ENCODE measurements at places on chromosomes 6 and 20.
A peak's percentile ranks its signal among the peaks of the same experiment; 100 is the strongest.

DNA sequence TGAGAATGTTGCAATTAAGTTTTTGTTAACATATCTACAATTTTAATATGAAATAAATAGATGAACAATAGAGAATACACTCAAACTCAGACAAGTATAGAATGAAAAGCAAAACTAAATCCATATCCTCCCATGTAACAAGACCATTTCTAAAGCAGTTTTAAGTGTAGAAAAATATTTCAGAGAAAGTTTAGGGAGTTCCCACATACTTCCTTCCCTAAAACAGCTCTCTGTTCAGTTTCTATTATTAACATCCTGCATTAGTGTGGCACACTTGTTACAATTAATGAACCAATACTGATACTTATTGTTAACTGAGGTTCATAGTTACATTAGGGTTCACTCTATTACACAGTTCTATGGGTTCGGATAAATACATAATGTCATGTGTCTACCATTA, 38.4 kb downstream of the HLA-DRB5 start:
- DNase-seq, result no peak

- DNase-seq, result no peak
These were observed 46.9 kb downstream of the UST start for GRCh38 chr6:148793721-148794120.

DNA sequence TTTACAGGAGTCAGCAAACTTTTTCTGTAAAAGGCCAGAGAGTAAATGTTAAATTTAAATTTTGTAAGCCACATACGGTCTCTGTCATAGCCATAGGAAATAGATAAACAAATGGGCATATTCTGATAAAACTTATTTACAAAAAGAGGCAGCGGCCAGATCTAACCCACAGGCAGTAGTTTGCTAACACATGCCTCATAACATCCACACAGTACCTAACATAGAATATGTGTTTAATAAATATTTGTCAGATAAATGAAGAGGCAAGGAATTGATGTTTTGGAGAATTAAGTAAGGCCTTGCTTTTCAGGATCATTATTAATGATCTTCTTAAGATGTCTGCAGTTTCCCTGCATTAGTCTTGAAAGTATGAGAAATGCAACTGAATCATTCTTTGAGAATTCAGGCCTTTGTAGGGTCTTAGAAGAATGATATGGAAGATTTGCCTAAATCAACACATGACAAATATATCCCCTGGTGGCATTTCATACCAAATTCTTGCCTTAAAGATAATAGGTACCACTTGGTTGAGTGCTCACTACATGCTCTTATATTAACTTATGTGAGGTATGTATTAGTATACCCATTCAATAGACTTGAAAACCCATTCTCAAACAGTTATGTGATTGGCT, 39.3 kb upstream of the TRAM2 start:
- DNase-seq, result no peak

DNA sequence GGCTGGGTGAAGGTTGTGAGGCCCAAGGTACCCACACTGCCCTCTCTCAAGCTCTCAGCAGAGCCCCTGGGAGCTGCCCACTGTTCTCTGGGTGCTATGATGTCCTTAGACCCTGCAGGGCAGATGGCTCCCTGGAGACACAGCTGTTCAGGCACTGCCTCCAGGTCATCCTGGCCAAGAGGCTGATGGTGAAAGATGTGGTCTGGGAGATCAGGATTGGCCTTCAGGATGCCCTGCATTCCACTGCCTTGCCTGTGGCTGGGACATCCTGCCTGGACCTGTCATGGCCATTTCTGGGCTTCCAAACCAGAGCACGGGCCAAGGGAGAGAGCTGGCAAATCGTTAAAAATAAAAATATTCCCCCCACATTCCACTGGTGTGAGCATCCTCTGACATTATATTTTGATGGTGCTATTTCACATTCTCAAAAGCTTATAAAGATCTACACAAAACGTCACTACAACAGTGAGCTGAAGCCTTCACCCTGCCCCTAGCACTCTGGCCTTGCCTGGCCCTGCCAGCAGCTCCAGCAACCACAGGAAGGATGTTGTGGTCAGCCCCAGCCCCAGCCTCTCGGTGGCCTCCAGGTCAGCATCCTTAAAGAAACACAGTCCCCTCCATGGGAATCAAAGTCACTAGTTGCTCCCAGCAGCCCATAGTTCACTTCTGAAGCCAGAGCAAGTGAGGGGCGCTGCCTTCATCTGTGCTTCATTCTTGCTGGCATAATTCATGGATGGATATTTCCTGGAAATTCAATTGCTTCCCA, 13.5 kb upstream of the KCNK16 start:
- DNase-seq, result no peak

DNA sequence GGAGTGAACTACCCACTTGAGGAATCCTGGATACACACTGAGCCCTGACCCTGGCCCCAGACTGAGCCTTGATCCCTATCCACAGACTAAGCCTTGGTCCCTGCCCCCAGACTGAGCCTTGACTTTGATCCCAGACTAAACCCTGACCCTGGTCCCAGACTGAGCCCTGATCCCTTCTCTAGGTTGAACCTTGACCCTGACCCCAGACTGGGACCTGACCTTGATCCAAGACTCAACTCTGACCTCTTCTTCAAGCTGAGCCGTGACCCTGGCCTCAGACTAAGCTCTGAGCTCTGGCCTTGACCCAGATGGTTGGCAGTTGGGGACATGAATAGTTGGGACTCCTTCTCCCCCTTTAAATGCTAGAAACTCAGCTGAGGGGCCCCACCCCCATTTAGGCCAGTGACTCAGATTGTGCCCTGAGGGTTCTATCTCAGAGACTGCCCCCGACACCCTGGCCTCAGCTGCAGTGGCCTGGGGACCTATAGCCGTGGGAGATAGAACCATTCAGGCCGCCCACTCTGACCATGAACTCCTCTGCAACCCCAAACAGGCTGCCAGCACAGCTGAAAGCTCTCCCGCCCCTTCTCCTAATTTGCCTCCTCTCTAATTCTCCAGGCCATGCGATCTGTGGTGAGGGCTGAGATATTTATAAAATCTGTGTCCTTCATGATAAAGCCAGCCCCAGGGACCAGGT, 84.7 kb downstream of the DLGAP4 start:
- no peak for DNase-seq

GRCh38 chr20:15380770-15381169, 1043.4 kb upstream of the FLRT3 start:
- DNase-seq, result no peak

DNA sequence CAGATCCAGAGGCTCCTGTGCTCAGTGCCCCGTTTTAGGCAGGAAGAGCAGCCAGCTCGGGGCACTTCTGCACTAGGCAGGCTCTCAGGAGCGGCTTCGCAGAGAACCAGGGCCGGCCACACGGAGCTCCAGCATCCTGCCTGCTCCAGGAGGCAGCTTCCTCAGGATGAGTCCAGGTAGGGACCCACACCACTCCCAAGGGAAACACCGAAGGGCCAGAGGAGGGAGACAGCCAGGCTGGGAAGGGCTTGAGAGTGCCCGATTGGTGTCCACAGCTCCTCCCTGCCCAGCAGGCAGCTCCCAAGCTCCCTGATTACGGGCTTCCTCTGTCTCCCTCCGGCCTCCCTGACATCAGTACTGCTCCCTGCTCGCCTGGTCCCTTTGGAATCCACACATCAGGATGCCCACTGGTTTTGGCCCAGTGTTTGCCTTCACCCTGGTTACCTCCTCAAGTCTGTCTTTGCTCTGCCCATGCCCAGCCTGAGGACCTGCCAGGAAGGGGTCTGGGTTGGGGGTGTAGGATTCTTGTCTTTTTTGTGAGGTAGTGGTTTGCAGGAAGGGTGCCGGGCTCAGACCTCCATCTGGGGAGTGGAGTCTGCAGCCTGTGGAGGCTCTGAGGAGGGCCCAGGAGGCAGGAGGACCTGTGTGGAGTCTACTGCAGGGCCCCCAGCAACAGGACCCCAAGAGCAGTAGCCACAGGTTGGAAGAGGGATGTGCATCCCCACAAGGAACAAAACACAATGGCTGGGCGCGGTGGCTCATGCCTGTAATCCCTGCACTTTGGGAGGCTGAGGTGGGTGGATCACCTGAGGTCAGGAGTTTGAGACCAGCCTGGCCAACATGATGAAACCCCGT, 11.2 kb upstream of the PYGB start:
- no peak for DNase-seq

GRCh38 chr6:119173249-119174084, 95.0 kb upstream of the FAM184A start:
- no peak for DNase-seq

- DNase-seq, result no peak
These were observed 835.3 kb upstream of the EPHA7 start for GRCh38 chr6:94254689-94255088.

- DNase-seq, result no peak
These were observed 386.4 kb upstream of the MMS22L start for GRCh38 chr6:97669191-97670031.

- DNase-seq, result no peak
These were observed 64.5 kb downstream of the OR2B2 start for GRCh38 chr6:27847706-27848105.

- no peak for DNase-seq
These were observed 171.4 kb downstream of the COL9A1 start for GRCh38 chr6:70131528-70131927.

GRCh38 chr20:8435285-8436035, 303.4 kb downstream of the PLCB1 start:
- DNase-seq, result no peak

DNA sequence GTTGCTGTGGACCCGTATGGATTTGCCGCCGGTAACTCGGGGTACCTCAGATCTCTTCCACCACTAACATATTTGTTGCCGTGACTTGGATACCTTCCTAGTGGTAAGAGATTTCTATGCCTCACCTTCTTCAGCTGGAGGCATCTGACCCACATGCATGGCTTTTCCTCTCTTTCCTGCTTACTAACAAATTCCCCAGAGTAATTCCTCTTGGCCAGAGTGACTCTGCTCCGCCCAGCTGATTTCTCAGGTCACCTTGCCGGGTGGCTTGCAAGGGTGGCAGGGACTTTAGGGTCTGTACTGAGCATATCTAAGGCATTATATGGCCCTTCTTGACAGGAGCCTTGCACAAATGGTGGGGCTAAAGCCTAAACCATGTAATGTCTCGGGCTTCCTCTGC, 38.2 kb downstream of the FAM184A start:
- DNase-seq, result no peak

DNA sequence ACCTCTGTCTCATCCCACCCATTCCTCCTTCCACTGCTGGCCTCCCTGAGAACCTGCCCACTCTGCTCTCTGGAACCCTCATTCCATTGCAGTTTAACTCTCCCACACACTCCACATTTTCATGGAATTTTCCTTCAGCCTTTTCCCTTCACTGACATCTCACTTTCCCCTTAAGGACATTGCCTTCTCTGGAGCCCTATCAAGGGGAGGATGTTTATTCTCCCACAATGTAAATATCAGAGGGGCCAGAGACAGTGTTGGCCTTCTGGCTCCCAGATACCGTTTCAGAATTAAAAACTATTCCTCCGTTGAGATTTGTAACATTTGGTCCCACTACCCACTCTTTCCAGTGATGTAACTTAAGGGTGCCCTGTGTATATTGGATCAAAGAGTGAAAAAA, 199.5 kb upstream of the KCNK16 start:
- no peak for DNase-seq

- DNase-seq, result no peak
These were observed 511.8 kb upstream of the ZNF337 start for GRCh38 chr20:26208296-26209091.

GRCh38 chr6:12580290-12580689, 136.3 kb upstream of the PHACTR1 start:
- DNase-seq, result no peak

DNA sequence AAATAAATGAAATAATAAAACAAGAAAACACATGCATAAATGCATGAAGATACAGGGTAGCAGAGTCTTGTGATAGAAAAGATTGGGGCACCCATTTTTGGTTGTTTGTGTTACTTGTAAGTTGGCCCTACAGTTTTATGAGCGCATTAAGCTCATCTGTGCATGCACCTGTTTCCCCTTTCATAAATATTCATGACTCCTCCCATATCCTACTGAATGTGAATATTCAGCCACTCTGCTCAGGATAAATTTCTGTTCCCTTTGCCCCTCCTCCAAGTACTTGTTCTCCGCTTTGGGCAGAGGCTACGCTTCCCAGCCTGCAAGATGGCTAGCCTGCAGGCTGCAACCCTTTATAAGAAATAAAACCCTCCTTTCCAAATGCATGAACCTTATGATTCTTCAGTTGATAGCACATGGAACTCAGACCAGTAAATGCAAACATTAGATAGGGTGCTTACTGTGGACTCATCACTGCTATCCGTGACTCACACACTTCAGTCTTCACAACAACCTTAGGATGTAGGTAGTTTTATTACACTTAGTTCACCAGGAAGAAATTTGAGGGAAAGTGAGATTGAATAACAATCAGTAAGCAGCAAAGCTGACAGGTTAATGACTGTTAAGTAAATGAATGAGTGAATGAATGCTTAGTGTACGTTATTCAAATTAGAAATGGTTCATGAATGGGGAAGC, 15.0 kb downstream of the ALDH8A1 start:
- DNase-seq, result no peak

DNA sequence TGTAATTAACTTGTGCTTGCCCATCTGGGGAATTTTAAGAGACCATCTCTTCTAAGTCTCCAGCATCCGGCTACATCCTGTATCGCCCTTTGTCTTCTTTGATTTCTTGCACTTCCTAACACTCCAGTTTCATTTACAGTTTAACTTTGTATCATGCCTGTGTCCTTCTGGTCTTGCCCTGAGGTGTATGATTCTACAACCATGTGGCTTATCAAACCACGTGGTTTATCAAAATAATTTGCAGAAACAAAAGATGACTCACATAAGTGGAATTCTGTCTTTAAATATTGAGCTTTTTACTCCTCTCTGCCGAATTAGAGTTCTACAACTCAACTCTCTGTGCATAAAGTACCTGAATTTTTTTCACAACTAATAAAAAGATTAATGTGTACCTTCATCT, 580.7 kb downstream of the KIF16B start:
- no peak for DNase-seq

DNA sequence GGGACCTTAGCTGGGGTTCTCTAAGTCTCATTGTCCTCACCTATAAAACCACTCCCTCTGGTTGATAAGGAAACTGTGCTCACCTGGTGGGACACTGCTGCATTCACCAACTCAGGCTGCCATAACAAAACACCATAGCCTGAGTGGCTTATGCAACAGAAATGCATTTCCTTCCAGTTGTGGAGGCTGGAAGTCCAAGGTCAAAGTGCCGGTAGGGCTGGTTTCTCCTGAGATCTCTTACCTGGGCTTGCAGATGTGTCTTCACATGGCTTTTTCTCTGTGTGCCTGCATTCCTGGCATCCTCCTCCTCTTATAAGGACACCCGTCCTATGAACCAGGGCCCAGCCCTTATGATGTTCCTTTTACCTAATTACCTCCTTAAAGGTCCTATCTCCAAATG, 60.0 kb upstream of the SLC32A1 start:
- DNase-seq, result no peak

- DNase-seq, result peak; percentile 89
These were observed at the start of gene GFOD1 for GRCh38 chr6:13487122-13488014. GFOD1 (minus strand) TSS chr6:13487600; CDS start chr6:13486890, 710 bp downstream.

- no peak for DNase-seq
These were observed 384.6 kb downstream of the CDH4 start for GRCh38 chr20:61636531-61637116.

- no peak for DNase-seq
These were observed 87.7 kb downstream of the CEBPB start for GRCh38 chr20:50278377-50278683.

- DNase-seq, result no peak
These were observed 22.8 kb upstream of the EPM2A start for GRCh38 chr6:145758113-145758512.

All from cerebellar nuclear complex (tissue), 1 donor.